NCI-H1694 (cell line): ENCODE measurements at places on chromosomes 5 and 9.

DNA sequence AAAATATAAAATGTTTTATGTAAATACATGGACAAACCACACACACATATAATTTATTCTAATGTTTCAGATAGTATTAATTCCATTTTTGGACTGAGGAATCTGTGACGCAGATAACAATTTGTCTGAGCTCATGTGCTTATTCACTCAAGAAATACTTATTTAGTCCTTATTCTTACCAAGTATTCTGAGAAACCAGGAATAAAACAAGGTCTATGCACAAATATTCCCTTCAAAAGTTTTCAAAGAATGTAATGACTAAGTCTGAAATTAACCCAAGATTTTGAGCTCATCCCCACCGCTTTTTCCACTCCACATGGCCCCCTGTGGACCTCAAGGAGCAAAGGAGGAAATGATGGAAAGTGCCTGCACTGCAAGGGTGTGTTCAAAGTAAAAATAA, 1022.3 kb downstream of the EFNA5 start:
- no peak for DNase-seq

DNA sequence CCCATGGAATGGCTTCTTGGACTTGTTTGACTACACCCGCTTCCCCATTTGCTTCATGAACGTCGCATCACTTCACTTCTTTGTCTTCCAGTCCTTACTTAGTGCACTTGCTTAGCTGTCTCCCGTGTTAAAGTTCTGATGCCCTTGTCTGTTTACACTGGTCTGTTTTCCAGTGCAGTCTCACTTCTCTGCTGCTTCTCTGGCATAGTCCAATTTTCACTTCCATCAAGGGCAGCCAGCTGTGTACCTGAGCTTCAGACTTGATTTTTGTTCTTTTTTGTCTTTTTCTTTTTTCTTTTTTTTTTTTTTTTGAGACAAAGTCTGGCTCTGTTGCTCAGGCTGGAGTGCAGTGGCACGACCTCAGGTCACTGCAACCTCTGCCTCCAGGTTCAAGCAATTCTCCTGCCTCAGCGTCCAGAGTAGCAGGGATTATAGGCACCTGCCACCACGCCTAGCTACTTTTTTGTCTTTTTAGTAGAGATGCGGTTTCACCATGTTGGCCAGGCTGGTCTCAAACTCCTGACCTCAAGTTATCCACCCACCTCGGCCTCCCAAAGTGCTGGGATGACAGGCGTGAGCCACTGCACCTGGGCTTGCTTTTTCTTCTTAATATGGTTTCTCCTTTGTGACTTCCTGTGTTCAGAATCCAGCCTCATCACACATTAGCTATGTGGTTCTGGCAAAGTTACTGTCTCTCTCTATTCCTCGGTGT, 75.4 kb downstream of the LRRC70 start:
- DNase-seq, result no peak

DNA sequence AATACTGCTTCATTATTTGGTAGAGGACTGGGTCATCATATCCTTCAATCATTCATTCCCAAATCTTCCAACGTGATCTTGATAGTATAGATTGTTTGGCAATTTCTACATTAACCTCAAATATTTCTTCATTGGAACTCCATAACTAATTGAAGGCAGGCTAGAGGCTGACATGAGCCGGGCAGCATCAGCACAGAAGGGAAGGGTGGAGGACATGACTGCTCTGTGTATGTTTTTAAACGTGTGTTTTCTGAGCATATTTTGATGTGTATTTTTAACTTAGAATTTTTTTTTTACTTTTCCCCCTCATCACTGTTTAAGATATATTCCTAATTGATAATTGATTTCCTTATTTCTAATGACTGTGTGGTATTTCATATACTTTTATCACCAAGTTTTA, 12.6 kb downstream of the DDX4 start:
- no peak for DNase-seq

GRCh38 chr5:64763948-64764503, 4.5 kb downstream of the SREK1IP1 start:
- DNase-seq, result no peak
